ENCODE measurements at places on chromosomes 7 and 10. TPM values are rescaled to one million over a fixed set of nuclear protein-coding genes. Genes with fewer than 3 reads are reported as not detected.

Gene TRUB1
- 16.7 TPM for total RNA-seq

Gene MYO3A
- not detected for total RNA-seq

Gene TMEM196
- total RNA-seq = not detected

Gene UNCX
- total RNA-seq = not detected

Gene PTEN
- total RNA-seq = 88.5 TPM

Gene SLC26A4
- 12.2 TPM for total RNA-seq

Gene FAM180A
- not detected for total RNA-seq

Gene GPR85
- total RNA-seq = not detected

Gene OR2A1
- total RNA-seq = 0.05 TPM

Gene DENND10
- total RNA-seq = 52.4 TPM

Gene TRIM74
- 2.5 TPM for total RNA-seq

Gene BAMBI
- total RNA-seq = 0.20 TPM

Gene LRWD1
- total RNA-seq = 19.5 TPM

Gene PRRT4
- not detected for total RNA-seq

Gene ACSM6
- not detected for total RNA-seq

DNA sequence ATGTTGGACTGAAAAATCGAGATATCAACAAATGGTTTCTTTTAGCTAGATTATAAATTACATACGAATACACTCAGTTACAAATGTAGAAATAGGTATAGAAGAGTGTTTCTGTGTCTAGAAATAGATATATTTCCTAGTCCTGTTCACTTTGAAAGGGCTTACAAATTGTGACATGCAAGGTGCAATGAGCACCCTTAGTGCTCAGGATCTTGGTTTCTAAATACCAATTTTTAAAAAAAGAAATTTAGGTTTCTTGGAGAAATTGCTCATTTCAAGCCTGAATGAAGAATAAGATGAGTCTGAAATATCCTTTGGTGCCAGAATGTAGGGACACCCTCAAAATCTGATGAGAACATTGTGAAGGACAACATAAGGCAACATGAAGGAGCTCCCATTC lies 306.0 kb downstream of the CRPPA start:
- H3K4me3 ChIP-seq = no peak overlapping the region
- no peaks in the 10 kb centered on the region for H3K27me3 ChIP-seq
- H3K27ac ChIP-seq = no peak overlapping the region
- H3K36me3 ChIP-seq = no peaks in the 10 kb centered on the region
- no peak for DNase-seq

DNA sequence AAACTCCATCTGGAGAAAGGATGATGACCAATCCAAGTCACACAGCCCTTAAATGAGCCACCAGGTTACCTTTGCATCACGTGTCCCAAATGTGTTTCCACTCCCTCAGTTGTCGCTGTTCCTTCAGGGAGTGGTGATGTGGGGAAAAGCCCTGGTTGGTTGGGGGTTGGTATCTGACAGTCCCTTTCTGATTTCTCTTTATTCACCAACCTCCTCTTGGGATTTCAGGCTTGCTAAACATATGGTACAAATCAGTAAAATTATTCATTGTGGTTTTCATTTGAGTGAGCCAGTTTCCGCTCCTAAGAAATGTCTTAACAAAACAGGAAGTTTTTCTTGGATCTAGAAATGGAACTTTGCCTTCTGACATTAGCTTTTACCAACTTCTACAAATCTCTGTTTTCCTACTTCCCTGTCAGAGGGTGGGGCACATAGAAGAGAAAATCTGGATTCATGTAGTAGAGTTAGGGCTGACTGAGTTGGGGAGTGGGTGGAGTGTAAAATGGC lies 40.0 kb upstream of the KMT2E start:
- peaks cover 22% of the 10 kb centered on the region for H3K36me3 ChIP-seq
- H3K27me3 ChIP-seq = no peaks in the 10 kb centered on the region
- peaks cover 8% of the 10 kb centered on the region for H3K4me1 ChIP-seq

GRCh38 chr10:21791276-21791675 lies 212.3 kb downstream of the DNAJC1 start:
- no peaks in the 10 kb centered on the region for H3K27me3 ChIP-seq
- H3K4me1 ChIP-seq = peaks cover 11% of the 10 kb centered on the region
- DNase-seq = no peak

- no peak overlapping the region for H3K4me3 ChIP-seq
- peak overlapping the region; percentile 48 for H3K27ac ChIP-seq
- no peaks in the 10 kb centered on the region for H3K36me3 ChIP-seq
- H3K4me1 ChIP-seq = peaks cover 13% of the 10 kb centered on the region
These were observed 56.5 kb downstream of the CCDC71L start for GRCh38 chr7:106604303-106604924.

- H3K27me3 ChIP-seq = no peaks in the 10 kb centered on the region
- no peak for DNase-seq
- no peaks in the 10 kb centered on the region for H3K4me1 ChIP-seq
- no peak overlapping the region for H3K4me3 ChIP-seq
- no peak overlapping the region for H3K27ac ChIP-seq
These were observed 269.5 kb downstream of the TSPAN12 start for GRCh38 chr7:120588416-120588815.

DNA sequence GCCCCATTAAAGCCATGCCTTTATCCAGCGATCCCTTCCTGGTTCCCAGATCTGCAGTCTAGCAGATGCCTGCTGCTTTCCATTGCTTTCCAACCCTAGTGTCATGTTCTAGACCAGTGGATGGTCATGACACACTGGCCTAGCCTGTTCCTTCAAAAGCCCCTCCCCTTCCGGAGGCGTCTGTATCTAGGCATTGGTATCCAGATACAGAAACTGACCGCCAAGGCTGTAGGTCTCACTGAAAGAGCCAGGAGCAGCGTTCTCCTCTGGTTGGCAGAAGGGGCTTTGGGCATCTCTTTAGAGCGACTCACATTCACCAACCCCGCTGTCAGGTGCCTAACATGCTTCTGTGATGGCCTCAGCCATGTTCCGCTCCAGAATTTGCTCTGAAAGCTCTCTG lies 22.6 kb downstream of the JCAD start:
- no peak overlapping the region for H3K4me3 ChIP-seq
- peaks cover 71% of the 10 kb centered on the region for H3K27me3 ChIP-seq
- peaks cover 4% of the 10 kb centered on the region for H3K36me3 ChIP-seq
- peaks cover 46% of the 10 kb centered on the region for H3K4me1 ChIP-seq
- no peak overlapping the region for H3K27ac ChIP-seq

- no peaks in the 10 kb centered on the region for H3K36me3 ChIP-seq
- no peak for DNase-seq
- H3K27ac ChIP-seq = no peak overlapping the region
- no peak overlapping the region for H3K4me3 ChIP-seq
- no peaks in the 10 kb centered on the region for H3K4me1 ChIP-seq
These were observed 448.1 kb downstream of the PTPRN2 start for GRCh38 chr7:158139499-158139898.

- no peaks in the 10 kb centered on the region for H3K27me3 ChIP-seq
- no peaks in the 10 kb centered on the region for H3K4me1 ChIP-seq
These were observed 210.9 kb upstream of the VSTM2A start for GRCh38 chr7:54331311-54331710.

GRCh38 chr10:12960941-12961340 lies 40.6 kb downstream of the CCDC3 start:
- H3K4me1 ChIP-seq = no peaks in the 10 kb centered on the region
- peaks cover 10% of the 10 kb centered on the region for H3K27me3 ChIP-seq
- H3K36me3 ChIP-seq = no peaks in the 10 kb centered on the region
- H3K27ac ChIP-seq = no peak overlapping the region
- no peak for DNase-seq
- H3K4me3 ChIP-seq = no peak overlapping the region

DNA sequence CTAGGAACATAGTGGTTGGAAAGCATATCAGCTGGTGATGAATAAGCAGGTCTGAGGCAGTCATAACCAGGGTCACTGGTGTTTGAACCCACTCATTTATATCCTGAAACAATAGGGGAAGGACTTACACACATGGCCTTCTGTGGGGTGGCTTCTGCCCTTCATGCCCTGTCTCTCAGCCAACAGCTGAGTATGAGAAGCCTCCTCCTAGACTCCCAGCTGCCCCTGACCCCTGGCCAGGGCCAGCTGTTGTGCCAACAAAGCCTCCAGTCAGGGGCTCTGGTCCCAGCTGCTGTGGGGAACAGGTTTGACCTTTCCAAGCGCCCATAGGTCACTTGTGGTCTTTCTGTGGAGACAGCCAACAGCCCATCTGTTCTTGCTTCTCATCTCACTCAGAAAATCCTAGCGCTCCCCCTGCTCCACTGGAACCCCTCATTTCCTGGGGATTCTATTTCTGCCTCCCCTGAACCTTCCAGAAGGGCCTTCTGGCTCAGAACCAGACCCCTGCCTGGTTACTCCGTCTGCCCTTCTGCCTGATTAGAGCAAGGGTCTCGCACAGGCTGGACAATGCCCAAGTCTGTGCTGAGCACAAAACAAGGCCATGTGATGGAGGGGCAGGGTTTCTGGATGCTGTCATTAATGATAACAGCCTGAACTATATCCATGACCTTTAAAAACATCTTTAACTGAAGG lies 9.7 kb upstream of the PURB start:
- peaks cover 2% of the 10 kb centered on the region for H3K36me3 ChIP-seq
- H3K27me3 ChIP-seq = no peaks in the 10 kb centered on the region
- H3K27ac ChIP-seq = no peak overlapping the region
- H3K4me1 ChIP-seq = peaks cover 25% of the 10 kb centered on the region

- peaks cover 76% of the 10 kb centered on the region for H3K4me1 ChIP-seq
- peaks cover 5% of the 10 kb centered on the region for H3K36me3 ChIP-seq
- no peak for DNase-seq
- H3K4me3 ChIP-seq = no peak overlapping the region
- no peaks in the 10 kb centered on the region for H3K27me3 ChIP-seq
These were observed 6.6 kb upstream of the ZYX start for GRCh38 chr7:143374561-143374960.

GRCh38 chr7:32871624-32872371 lies 19.8 kb downstream of the KBTBD2 start:
- peaks cover 19% of the 10 kb centered on the region for H3K4me1 ChIP-seq
- no peak for DNase-seq
- H3K36me3 ChIP-seq = peaks cover 64% of the 10 kb centered on the region
- no peaks in the 10 kb centered on the region for H3K27me3 ChIP-seq
- H3K27ac ChIP-seq = no peak overlapping the region

GRCh38 chr7:115763347-115763746 lies 267.2 kb downstream of the TFEC start:
- DNase-seq = no peak
- H3K27me3 ChIP-seq = no peaks in the 10 kb centered on the region
- H3K4me3 ChIP-seq = no peak overlapping the region
- H3K4me1 ChIP-seq = no peaks in the 10 kb centered on the region

GRCh38 chr7:77362905-77363304 lies 53.2 kb downstream of the GSAP start:
- H3K4me3 ChIP-seq = no peak overlapping the region
- H3K27ac ChIP-seq = no peak overlapping the region
- H3K36me3 ChIP-seq = peaks cover 18% of the 10 kb centered on the region
- DNase-seq = no peak

- DNase-seq = peak; percentile 46
- peaks cover 37% of the 10 kb centered on the region for H3K36me3 ChIP-seq
- H3K4me1 ChIP-seq = peaks cover 22% of the 10 kb centered on the region
- H3K4me3 ChIP-seq = no peak overlapping the region
These were observed 8.3 kb downstream of the PI4K2A start for GRCh38 chr10:97648562-97649404.

GRCh38 chr7:87850836-87851593 lies 25.1 kb downstream of the SLC25A40 start:
- peaks cover 49% of the 10 kb centered on the region for H3K36me3 ChIP-seq
- peaks cover 13% of the 10 kb centered on the region for H3K4me1 ChIP-seq
- no peak overlapping the region for H3K4me3 ChIP-seq
- H3K27me3 ChIP-seq = no peaks in the 10 kb centered on the region

DNA sequence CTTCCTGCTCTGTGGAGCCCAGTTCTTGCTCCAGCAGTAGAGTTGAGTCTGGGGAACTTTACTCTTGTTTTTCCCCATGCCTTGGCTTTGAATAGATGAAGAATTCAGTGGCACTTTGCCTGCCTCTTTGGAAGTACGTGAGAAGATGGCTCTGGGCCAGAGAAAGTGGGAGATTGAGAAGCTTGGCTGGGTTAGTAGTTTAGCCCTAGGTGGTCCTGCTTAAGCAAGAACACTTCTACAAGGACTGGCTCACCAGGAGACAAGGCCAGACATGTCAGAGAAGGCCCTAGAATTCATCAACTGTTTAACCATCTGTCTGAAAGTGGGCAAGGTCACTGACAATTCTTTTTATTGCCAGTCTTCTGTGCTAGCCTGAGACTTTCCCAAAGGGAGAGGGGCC lies 410.3 kb downstream of the TYW1 start:
- no peak overlapping the region for H3K4me3 ChIP-seq
- H3K4me1 ChIP-seq = no peaks in the 10 kb centered on the region
- no peak overlapping the region for H3K27ac ChIP-seq
- no peak for DNase-seq
- no peaks in the 10 kb centered on the region for H3K36me3 ChIP-seq

- H3K27ac ChIP-seq = no peak overlapping the region
- no peaks in the 10 kb centered on the region for H3K36me3 ChIP-seq
- no peak for DNase-seq
- no peaks in the 10 kb centered on the region for H3K27me3 ChIP-seq
- H3K4me1 ChIP-seq = no peaks in the 10 kb centered on the region
- no peak overlapping the region for H3K4me3 ChIP-seq
These were observed 71.4 kb downstream of the GTF2IRD1 start for GRCh38 chr7:74525140-74525539.

DNA sequence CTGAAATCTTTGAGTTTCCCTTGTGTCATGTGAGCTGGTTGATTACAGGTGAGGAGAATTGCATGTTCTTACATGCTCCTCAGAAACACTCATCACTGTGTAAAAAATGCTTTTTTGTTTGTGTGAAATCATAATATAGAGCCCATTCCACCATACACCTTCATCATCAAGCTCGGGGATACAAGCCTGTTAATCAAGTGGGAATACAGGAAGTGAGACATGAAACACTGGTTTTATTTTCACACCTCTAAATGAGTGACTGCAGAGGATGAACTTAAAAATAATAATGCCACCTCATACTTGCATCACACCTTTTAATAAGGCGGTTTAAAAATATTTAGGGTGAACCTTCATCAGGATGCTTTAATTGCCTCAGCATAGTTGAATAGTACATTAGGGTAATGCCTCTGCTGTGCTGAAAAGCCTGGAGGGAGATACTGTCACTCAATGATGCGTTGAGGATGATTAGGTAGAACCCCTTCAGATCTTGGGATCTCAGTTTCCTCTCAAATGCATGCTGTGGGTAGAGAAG lies 164.6 kb downstream of the AUTS2 start:
- DNase-seq = no peak
- no peak overlapping the region for H3K27ac ChIP-seq
- H3K4me3 ChIP-seq = no peak overlapping the region
- H3K4me1 ChIP-seq = peaks cover 3% of the 10 kb centered on the region
- H3K27me3 ChIP-seq = no peaks in the 10 kb centered on the region

DNA sequence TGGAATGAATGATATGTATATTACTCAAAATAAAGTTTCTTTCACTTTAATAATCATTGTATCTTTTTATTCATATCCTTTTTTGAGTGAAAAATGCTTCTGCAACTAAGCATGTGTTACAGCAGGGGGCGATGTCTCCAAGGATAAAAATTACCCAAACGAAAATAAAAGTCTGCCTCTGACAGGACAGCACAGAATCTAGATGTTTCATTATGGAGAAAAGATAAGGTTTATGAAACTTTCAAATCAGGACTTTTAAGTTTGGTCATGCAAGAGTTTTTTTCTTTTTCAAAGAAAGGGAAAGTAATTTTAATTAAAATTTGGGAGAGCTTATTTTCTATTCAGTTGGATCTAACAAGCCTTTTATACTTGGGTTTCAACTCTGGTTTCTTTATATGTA lies 48.4 kb downstream of the TES start:
- no peak overlapping the region for H3K4me3 ChIP-seq
- no peak for DNase-seq
- peaks cover 11% of the 10 kb centered on the region for H3K4me1 ChIP-seq
- no peak overlapping the region for H3K27ac ChIP-seq
- H3K36me3 ChIP-seq = peaks cover 39% of the 10 kb centered on the region

- no peaks in the 10 kb centered on the region for H3K36me3 ChIP-seq
- no peak overlapping the region for H3K4me3 ChIP-seq
- peaks cover 11% of the 10 kb centered on the region for H3K27me3 ChIP-seq
- no peaks in the 10 kb centered on the region for H3K4me1 ChIP-seq
These were observed 401.2 kb downstream of the RPS24 start for GRCh38 chr10:78434886-78435285.

All from activated CD4-positive, alpha-beta memory T cell treated with anti-CD3 and anti-CD28 coated beads, Interleukin-2, amount 10 ng/mL, durations not matched to agents 7 days and 5 days (primary cell).